ENCODE measurements at places on chromosomes 7 and 10. TPM values are rescaled to one million over a fixed set of nuclear protein-coding genes. Genes with fewer than 3 reads are reported as not detected.

Gene TMEM270
- not detected for total RNA-seq

Gene IFIT1B
- 0.78 TPM for total RNA-seq

Gene LLCFC1
- not detected for total RNA-seq

Gene MACROH2A2
- total RNA-seq = not detected

Gene CFAP69
- 0.32 TPM for total RNA-seq

Gene ABCB1
- not detected for total RNA-seq

Gene TAS2R41
- not detected for total RNA-seq

Gene PRPS1L1
- not detected for total RNA-seq

Gene DNAJC12
- total RNA-seq = 72.8 TPM

Gene MSMB
- not detected for total RNA-seq

Gene WNT8B
- not detected for total RNA-seq

DNA sequence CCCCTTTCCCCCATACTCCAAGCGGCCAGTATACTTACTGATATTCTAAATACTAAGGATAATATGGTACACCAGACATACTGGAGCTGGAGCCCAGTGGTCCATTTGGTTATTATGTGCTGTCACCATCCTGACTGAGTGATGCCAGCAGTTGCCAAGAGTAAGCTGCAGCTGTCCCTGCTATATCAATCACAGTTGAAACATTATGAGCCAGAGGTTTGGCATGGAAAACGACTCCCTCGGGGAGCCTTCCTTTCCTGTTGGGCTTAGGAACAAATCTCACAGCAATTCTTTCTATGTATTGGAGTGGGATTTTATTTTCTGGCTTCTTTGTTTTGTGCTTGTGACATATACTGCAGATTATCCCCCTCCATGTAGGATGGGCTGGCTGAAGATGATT, 32.6 kb downstream of the STRIP2 start:
- DNase-seq = no peak

DNA sequence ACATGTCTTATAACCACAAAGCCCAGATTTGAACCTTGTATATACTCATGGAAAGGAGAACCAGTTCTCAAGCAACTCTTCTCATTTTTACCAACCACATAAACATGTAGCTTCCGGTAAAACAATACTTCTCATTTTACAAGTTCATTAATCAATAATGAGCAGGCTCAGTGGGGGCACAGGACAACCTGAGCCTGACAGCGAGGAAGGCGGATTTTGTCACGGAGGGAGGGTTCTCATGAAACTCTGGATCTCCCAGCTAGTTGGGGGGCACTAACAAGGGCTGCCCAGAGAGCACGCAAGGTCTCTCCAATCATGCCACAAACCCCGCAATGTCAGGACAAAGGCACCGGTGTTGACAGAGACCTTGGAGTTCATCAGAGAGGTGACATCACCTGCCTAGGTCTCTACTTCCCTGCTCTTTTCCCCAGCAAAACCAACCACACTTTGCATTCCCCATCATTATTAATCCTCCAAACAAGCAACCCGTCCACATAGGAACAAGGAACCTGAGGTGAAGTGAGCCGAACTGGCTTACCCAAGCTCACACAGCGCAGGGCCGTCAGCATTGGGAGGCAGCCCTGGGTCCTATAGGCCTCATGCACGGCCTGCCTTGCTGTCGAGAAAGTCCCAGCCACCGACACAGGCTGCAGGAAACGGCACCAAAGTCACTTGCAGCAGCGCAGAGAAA, 192.1 kb upstream of the KLF14 start:
- no peak for DNase-seq

DNA sequence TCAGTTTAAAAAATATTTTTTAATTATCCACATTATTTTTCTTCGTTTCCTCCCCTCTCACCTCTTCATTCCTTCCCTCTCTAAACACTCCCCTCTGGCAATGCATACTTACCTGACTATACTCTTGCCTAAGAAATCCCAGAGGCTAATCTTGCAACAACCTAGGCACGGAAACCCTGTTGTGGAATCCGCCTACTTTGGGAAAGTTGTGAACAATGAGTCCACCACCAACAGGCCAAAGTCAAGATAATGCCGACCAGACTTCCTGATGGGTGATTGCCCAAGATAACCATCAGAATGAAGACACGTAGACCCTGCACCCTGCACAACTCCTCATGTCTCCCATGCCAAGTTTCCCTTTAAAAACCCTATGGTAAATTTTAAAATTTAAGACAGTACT, 521.5 kb downstream of the KIF20B start:
- DNase-seq = no peak

DNA sequence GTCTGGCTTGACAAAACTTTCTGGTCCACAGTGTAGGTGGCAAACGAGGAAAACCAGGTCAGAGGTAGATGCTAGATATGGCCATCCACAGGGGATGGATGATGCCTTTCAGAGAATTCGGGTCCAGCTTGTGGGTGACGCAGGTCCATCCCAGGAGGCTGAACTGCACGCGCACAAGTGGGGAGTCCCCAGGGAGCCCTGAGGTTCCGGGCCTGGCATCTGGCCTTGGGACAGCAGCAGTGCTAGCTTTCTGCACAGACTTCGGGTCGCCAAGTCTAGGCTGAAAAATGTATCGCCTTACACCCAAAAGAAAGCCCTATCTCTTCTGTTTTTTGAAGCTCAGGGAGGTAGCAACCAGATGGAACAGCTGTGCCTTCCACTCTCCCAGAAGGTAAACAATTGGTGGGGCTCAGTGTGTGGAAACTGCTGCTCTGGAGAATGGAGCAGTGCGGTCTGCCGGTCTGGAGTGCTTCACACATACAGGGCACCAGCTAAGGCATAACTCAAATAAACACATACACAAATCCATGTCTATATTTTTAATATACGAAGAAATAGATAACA, 119.3 kb upstream of the ACBD5 start:
- DNase-seq = no peak

GRCh38 chr10:35400595-35401268, 64.4 kb downstream of the CCNY start:
- no peak for DNase-seq

GRCh38 chr7:28112012-28112411, 68.6 kb downstream of the JAZF1 start:
- DNase-seq = no peak

DNA sequence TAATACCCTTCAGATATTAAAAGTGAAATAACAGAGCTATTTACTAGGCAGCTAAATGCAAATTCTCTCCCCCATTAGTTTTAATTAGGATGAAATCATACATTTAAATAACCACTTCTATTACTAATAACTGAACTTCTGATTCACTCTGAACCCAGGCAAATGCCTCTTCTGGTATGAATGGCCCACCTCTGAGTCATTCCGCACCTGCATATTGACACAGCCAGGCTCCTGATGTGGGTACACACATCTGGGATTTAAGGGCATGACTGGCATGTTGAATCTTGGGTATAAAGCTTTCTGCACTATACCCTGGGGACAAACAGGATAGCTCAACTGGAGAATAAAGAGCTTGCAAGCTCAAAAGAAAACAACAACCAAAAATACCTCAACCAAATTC, 140.9 kb downstream of the AUTS2 start:
- peak; percentile 79 for DNase-seq

GRCh38 chr7:531777-532176, 12.1 kb upstream of the PDGFA start:
- no peak for DNase-seq

DNA sequence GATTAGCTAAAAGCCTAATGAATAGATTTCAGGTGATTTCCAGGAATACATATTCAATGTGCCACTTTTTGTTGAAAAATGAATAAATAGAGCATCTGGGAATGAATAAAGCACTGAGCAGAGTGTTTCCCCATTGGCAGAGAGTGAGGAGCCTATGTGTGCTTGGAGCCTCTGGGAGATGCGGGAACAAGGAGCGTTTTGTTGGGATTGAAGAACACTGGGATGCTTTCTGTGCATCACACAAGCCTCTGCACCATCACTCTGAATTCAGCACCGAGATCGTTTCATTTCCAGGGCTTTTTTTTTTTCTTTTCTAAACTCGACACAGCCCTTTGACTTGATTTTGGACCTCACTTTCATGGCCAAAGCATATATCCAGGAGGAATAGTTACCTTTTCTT, 111.4 kb downstream of the BAMBI start:
- DNase-seq = no peak

GRCh38 chr7:55210176-55210575, 155.0 kb upstream of the LANCL2 start:
- no peak for DNase-seq

DNA sequence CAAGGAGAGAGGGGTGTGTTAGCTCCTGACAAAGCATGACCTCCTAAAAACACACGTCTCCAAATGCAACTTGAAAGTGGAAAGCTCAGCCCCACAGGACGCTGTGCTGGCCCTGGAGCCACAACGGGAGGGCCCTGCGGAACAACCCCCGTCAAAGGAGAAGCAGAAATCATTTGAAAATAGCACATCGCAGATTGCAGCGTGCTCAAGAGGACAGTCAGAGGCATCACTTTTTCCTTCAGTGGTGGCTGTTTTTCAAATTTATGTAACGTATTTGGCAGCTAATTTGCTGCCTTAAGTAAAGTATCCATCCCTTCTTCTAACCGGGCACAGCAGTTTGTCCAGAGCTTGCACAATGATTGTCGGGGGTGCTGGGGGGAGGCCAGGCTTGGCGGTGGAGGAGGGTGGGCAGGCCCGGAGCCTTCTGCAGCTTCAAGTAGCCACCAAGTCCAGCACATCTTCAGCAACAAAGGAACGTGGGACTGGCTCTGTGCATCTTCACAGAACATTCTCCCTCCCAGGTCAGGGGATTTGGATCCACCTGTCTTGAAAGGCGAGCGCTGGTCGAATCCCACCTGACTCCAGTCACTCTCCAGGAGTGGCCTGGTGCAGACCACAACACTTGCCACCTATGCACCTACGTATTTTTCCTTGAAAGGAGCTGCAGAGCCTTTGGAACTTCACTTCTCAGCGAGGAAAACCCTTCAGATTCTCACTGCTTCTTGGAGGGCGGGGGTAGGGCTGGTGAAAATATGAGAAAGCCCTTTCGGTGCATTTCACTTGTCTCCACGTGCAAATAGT, 346.3 kb downstream of the DNAJB6 start:
- DNase-seq = no peak

DNA sequence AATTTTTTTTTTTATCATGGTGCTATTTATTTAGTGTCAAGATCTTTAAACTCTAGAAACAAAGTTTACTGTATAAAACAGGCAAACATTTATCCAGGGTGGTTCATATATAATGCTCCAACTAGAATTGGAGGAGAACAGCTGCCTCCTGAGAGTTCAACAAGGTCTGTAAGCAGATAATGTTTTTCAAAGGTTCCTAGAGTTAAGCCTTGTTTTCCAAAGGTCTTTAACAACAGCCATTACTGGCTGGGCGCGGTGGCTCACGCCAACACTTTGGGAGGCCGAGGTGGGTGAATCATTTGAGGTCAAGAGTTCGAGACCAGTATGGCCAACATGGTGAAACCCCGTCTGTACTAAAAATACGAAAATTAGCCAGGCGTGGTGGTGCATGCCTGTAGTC, 316.7 kb downstream of the CCDC3 start:
- no peak for DNase-seq

DNA sequence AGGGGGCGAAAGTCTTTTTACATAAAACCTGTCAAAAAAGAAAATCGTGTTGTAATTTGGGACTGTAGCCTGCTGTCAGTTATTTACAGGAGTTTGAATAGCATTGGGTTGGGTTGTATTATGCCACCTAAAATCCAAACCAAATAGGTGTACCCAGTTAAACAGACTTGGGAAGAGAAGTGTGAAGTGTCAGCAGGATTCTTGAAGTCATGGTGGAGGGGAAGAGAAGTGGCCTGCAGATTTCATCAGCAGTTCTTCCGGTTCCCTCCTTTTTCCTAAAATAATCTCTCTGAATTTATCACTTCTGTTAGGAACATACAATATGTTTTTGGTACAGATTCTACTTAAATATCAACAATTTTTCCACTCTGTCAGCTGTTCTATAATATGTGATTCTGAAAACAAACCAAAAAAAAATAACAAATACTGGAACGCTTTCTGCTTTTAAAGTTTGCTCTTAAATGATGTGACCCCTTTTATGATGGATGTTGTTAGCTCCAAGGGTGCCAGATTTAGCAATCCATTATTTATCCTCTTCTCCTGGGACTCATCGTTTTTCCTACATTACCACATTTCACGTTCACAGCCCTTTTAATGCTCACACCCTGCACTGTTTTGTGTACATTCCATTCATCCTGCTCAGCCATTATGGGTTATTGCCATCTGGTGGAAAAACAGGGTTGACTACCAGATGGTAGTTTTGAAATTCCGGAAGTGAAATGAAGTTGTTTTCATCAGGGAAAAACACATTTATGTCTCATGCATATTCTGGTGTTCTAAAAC, 18.7 kb upstream of the ARHGAP12 start:
- DNase-seq = no peak

DNA sequence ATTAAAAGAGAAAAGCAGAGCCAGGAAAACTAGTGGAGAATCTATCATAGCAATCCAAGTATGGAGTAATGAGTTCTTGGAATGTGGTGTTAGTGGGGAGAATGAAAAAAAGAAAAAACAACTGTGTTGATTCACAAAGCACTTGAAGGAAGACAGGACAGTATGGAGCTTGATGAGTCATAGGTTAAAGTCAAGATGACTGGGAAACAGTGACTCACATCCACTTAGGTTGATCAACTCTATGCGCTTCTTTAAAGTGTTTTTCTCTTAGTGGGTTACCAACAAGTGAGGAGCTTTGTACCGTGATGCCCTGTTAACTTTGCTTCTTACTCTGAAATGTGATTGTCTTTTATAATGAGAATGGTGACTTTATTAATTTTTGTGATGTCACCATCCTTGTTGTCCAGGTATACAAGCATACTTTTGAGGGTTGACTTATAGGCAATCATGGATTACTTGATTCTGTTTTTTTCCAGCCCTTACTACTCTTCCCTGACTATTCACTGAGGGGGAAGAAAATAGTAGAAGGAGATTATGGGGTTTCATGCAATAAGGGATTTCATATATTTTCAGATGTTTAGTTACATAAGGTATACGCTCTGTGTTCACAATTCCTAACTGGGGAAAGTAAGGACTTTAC, 32.1 kb upstream of the MDFIC start:
- no peak for DNase-seq

DNA sequence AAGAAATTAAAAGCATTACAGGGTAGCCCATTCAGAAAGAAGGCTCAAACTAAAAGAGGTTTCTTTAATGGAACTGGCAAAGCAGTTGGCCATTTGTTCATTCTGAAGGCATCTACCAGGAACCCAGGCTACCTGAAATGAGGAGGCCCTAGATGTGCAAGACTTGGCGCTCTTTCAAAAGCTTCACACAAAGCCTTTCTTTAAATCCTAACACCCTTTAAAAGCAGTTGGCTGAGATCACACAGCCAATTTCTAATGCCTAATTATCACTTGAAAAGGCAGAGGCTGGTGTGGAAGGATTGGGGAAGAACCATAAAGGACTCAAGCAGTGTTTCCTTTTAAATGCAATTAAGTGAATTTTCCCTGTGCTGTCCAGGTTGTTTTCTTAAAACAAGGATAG, 23.2 kb downstream of the PPP1R17 start:
- no peak for DNase-seq
